ENCODE measurements at places on chromosomes 2 and 18.
A peak's percentile ranks its signal among the peaks of the same experiment; 100 is the strongest.

GRCh38 chr2:102839668-102840388 lies 78.0 kb downstream of the TMEM182 start:
- peak; percentile 32 for DNase-seq

- DNase-seq: no peak
Measured at GRCh38 chr2:105761931-105762515, 17.3 kb downstream of the NCK2 start.

DNA sequence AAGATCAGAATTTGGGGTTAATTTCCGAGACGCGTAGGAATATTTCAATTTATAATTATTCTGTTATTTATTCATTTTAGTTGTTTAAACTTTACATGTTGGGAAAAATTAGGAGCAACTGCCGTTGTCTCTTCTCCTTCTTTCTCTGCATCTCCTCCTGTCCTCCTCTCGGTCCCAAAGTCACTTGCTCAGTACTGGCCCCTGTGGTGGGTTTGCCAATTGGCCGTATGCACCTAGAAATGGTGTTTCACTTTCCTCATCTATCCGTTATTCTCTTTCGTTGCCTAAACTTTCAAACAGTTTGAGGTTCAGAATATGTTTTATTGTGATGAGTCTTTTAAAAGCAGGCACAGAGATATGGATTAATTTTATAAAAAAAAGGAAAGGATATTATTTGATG lies 517.9 kb downstream of the PLCL1 start:
- DNase-seq: no peak

- DNase-seq: no peak
Measured at GRCh38 chr2:10658914-10659257, 30.9 kb downstream of the NOL10 start.

DNA sequence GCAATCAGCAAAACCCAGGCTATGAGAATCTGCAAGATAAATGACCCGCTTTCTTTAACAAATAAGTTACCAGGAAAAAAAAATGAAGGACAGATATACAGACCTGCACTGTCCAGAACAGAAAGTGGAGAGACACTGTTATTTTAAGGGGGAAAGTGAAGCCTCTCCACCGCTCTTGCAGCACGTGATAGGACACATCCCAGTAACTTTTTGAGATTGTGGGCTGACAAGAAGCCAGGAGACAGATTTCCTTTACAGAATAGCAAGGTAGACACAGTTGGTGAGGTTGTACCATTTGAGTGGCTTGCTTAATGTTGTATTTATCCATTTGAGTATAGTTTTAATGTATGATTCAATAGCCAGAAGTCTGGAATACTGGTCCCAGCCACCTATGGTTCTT lies 13.0 kb downstream of the TMEM169 start:
- DNase-seq: no peak

GRCh38 chr2:74429487-74430451 lies 8.2 kb downstream of the WDR54 start:
- DNase-seq: peak; percentile 77

GRCh38 chr2:235826826-235827225 lies 333.0 kb downstream of the AGAP1 start:
- no peak for DNase-seq

DNA sequence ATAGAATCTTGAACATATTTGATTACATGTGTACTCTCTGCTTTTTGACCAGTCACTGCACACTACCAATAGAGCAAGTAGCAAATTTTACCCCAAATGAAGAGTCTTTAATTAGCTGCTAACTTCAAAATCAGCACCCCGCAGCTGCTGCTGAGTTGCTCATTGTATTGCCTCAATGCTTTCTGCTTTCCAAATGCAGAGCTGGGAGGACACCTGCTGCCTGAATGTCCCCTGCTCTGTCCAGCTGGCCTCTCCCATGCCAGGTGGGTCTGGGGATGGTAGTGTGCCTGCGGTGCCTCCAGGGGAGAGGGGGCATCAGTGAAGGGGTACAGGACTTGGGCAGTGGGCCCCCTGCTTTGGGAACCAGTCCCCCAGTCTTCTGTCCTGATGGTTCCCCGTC lies 184.8 kb downstream of the PRKCE start:
- no peak for DNase-seq
